ENCODE measurements at places on chromosomes 5 and 9.

DNA sequence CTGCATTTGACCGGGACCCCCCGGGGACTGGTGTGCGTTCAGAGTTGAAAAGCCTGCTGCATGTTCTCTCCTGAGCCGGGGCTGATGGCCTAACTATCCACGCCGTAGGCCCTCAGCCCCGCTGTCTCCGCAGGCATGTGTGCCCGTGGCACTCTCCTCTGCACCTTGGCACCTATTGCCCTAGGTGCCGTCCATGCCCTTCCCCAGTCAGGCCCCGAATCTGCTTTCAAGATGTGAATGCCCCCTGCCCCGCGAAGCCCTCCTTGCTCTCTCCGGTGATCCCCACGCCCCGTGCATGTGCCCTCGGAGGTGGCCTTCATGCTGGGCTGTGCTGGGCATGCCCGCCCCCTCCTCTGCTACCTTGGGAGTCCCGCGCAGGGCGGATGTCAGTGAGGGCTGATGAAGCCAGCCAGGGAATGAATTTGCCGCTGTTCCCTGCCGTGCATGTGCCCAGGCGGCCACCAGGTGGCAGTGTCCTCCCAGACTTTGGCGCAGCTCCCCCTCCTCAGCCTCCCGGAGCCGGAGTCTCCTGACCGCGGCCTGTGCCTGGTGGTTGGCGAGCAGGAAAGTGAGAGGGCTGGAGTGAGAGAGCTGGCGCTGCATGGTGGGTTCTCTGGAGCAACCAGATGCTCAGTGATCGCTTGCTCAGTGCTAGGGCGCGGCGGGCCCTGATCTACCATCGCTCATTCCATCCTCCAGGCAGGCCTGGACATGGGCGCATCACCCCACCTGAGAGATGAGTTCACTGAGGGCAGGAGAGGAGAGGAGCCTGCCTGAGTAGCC is 112.9 kb upstream of the LMX1B start:
- DNase-seq = peak; percentile 71

GRCh38 chr5:59245198-59245597 is 648.3 kb downstream of the PDE4D start:
- DNase-seq = no peak

- DNase-seq = peak; percentile 86
These were observed 809 bp downstream of the HNRNPAB start for GRCh38 chr5:178204935-178205748.

DNA sequence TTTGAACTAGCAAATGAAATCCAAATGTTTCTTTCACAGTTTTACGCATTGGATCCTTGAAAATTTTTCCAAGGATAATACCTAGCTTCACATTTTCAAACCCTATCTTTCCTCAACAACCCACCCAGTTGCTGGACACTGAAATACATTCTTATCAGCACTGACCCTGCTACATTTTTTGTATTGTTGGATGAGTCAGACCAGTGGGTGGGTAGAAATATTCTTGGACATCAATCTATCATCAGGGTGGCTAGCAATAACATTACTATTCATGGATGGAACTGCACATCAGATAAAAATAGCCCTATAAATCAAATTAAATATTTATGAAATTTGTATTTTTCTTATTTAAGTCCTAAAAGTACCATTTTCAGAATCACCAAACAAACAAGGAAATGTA is 407.4 kb upstream of the IZUMO3 start:
- no peak for DNase-seq

DNA sequence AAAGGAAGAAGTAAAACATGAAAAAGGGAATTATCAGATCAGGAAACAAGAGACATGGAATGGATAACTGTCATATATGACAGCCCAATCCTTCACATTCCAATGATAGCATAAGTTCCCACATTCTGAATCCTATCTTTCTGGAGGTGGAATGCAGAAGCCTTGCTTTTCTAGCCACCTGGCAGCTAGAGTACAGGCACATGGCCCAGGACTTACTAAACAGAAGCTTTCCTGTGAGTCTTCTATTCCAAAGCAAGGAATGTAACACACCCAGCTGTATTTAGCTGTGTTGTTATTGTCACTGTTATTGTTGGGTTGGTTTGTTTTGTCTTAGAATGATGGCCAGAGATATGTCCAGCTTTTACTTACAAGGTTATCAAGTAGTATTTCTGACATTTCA is 780.5 kb upstream of the ZNF608 start:
- DNase-seq = no peak

DNA sequence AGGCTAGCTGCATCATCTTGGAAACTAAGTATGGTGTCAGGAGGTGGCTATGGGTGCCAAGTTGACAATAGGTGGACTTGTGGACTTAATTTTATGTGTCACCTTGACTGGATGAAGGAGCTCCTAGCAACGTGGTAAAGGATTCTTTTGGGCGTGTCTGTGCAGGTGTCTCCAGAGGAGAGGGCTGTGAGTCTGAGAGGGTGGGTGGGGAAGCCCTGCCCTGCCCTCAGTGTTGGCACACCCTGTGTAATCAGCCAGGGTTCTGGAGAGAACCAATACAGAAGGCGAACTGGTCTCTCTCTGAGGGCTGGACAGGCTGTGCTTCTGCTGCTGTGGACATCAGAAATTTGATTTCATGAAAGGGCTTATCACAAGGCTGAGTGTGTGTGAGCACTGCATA is 61.0 kb downstream of the GTF3C4 start:
- no peak for DNase-seq

All from ELR (cell line).